Fibroblast of the aortic adventitia (primary cell): ENCODE measurements at places on chromosomes 12 and 14. TPM values are rescaled to one million over a fixed set of nuclear protein-coding genes. Genes with fewer than 3 reads are reported as not detected.

GRCh38 chr12:117098361-117099217, 627 bp downstream of the TESC start:
- DNase-seq, result no peak

- DNase-seq, result no peak
Measured at GRCh38 chr14:46300765-46301164, 350.8 kb downstream of the RPL10L start.

Gene KIF26A
- total RNA-seq, result under 0.01 TPM in 1 of 2 replicates, not detected in the other

Gene TMEM229B
- 0.81 and 1.8 TPM in 2 replicates for total RNA-seq

Gene LALBA
- not detected in 2 replicates for total RNA-seq

- no peak for DNase-seq
Measured at GRCh38 chr14:76500480-76500879, 124.5 kb downstream of the ESRRB start.

- no peak for DNase-seq
Measured at GRCh38 chr12:12518919-12519318, 43.7 kb downstream of the DUSP16 start.

- DNase-seq, result no peak
Measured at GRCh38 chr12:52800259-52800917, 4.5 kb upstream of the KRT3 start.

DNA sequence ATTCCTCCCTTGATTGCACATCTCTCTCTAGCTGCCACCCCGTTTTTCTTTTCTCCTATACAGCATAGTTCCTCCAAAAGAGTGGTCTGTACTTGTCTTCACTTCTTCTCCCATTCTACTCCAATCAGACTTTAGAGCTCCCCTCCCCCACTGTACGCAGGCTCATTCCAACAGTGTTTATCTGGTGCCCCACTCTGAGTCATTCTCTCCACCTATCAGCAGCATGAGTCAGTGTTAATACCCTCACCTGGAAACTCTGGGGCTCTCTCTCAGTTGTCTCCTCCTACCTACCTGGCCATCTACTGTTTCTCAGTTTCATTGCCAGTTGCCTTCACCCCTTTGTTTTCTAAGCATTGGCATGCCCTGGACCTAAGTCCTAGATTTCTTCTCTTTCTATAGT, 175.1 kb upstream of the ARHGAP5 start:
- no peak for DNase-seq

DNA sequence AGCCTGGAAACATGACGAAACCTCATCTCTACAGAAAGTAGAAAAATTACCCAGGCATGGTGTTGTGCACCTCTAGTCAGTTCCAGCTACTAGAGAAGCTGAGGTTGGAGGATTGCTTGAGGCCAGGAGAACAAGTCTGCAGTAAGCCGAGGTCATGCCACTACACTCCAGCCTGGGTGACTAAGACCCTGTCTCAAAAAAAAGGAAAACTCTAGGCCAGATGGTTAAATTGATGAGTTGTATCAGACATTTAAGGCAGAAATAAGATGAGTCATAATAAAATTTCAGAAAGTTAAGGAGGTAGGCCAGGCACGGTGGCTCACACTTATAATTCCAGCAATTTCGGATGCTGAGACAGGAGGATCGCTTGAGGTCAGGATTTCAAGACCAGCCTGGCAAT, 10.7 kb downstream of the EIF2S1 start:
- DNase-seq, result no peak

Gene KIF5A
- total RNA-seq, result 0.72 and 1.8 TPM in 2 replicates

Gene PSME1
- 84.8 and 117 TPM in 2 replicates for total RNA-seq

DNA sequence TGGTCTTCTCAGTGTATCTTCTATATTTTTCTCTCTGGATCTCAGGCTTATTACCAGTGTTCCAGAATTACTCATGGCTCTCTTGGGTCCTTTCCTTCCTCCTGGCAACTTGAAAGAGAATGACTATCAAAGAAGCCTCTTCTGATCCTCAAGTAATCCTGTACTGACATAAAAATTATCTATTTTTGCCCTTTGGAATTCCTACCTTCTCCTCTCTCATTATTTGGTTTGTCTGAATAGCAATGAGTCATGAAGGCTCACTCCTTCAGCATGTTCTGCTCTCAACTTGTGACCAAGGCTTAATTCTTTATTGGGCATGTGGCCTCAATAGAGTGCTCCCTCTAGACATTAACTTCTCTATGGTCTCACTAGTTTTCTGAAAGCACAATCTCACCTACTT, 553.6 kb upstream of the ATP2B1 start:
- DNase-seq, result peak; percentile 24

Gene ALG10
- 2.0 and 16.8 TPM in 2 replicates for total RNA-seq

DNA sequence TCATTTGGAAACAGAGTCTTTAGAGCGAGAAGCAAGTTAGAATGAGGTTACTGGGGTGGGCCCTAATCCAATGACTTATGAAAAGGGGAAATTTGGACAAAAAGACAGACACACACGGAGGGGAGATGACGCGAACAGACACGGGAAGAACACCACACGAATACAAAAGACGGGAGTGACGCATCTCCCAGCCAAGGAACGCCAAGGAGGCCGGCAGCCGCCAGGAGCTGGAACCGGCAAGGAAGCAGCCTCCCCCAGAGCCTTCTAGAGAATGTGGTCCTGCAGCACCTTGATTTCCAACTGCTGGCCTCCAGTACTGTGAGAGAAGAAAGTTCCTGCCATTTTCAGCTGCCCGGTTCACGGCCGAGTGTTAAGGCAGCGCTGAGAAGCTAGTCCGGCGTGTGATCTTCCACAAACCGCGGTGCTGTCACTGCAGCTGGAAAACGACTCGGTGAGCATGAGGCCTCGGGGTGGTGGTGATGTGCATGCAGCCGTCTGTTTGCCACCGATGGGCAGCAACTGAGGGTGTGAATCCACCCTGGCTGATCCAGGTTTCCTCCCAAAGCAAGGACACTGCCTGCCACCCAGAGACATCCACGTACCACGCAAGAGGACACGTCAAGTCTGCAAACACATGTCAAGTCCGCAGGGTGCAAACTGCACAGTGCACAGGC, 124.5 kb downstream of the NCOR2 start:
- peak; percentile 75 for DNase-seq

- DNase-seq, result no peak
Measured at GRCh38 chr12:21776175-21776574, 1.7 kb upstream of the KCNJ8 start.

DNA sequence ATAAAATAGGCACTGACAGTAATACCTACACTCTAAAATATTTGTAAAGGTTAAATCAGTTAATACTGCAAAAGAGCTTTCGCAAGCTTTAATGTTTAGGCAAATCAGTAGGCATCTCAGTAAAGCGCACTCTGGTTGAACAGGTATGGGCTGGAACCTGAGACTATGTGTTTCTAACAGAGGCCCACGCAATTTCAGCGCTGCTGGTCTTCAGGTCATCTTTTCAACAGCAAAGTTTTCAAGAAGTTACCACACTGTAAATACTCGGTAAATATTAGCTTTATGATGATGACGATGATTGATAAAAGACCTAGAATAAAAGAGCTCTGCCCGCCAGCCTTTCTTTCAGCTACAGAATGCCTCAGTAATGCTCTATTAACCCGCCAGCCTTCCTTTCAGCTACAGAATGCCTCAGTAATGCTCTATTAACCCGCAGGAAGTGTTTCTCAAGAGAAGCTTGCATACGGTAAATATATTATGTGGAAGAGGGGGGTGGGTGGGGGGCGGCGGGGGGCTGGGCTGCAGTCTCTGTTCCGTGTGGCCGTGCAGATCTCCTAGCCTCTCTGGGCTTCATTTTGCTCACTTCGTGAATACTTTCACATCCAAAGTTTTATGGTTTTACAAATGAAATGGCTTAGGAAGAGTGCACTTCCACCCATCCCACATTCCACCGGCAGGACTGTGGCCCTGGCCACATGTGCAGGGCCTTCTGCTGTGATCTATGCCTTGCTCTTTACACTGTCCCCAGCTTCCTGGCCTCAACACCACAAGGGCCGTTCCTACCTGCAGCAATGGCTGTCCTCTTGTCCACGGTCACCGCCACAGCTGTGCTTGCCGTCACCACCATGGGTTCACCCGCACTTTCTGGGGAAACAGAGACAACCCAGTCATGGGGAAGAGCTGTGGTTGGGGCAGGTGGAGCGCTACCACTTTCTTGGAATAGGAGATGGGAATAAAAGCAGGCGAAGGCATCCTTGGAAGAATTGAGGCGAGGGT, 19.9 kb downstream of the LRTM2 start:
- DNase-seq, result no peak

Gene PCED1B
- 0.27 TPM in 1 of 2 replicates, not detected in the other for total RNA-seq

Gene ACACB
- 14.7 and 31.2 TPM in 2 replicates for total RNA-seq

DNA sequence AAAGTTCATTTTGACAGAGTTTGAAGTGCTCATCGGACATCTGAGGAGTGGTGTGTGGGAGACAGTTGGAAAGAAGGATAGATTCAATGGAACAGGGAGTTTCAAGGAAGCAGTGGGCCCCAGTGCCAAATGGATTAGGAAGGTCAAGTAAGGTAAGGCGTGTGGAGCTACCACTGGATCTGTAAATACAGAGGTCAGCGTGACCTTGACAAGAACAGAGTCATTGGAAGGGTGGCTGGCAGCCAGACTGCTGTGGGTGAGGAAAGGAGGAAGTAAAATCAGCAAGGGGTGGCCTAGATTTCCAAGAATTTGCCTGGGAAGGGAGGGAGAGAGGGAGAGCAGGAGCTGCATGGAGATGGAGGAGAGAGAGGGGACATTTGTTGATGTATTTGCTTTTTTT, 68.2 kb upstream of the IGF1 start:
- no peak for DNase-seq

DNA sequence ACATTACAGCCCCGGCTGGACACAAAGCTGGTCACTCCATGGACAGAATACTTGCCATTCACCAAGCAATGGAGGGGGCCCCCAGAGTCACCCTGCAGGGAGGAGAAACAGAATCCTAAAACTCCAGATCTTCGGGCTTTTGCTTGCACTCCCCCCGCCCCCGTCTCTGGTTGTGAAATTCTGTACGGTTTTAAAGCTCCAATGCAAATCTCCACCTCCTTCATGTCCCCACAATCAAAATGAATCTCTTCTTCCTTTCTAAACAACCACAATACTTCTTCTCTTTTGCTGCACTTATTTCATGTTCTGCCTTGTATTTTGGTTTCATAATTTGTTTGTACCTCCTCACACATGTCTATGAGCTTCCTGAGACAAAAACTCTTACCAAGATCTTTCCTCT, 5.8 kb upstream of the BIN2 start:
- no peak for DNase-seq

Gene FAM186B
- 0.45 and 2.7 TPM in 2 replicates for total RNA-seq

GRCh38 chr12:105547786-105548185, 217.3 kb downstream of the C12orf75 start:
- no peak for DNase-seq

Gene NPFF
- total RNA-seq, result not detected in 2 replicates

- DNase-seq, result peak; percentile 72
Measured at GRCh38 chr14:24095271-24096068, 1.4 kb downstream of the PCK2 start.

GRCh38 chr12:47591361-47591791, 114.5 kb downstream of the RPAP3 start:
- DNase-seq, result peak; percentile 12

Gene CCDC184
- 0.63 and 1.1 TPM in 2 replicates for total RNA-seq
